D721Med (cell line): ENCODE measurements at places on chromosomes 1 and 21.

DNA sequence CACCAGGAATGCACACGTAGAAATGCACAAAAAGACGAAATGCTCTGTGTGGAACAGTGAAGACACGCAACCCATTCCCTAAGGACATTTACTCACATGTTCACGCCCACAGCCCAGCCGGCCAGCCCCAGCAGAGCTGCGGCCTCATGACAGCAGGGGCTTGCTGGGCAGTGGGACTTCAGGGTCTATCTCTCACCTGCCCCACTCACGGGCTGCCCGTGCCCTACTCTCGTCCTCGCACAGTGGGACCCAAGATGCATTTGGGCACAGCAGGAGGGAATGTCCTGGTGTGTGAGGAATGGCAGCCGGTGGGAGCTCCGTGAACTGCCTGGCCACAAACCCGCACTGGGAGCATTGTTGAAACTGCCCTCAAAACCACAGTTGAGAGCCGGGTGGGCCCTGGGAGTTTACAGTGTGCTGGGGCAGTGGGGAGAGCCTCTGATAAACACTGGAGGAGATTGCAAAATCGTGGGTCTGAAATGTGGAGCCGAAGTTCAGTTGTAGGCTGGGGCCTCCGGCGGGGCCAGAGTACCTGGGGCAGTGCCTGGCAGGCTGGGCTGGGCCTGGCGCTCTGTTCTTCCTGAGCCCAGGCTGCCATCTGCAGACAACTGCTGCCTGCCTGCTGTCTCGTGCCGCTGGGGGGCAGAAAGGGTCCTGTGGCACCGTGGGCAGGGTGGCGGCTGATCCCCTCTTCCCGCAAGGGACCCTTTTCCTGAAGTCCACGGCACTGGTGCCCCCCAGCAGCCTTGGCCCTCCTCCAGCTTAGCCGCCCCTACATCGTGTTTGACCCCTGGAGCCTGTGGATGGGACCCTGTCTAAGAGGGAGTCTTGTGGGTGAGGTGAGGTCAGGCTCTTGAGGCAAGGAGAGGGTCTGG lies 20.7 kb upstream of the POFUT2 start:
- DNase-seq = no peak

GRCh38 chr1:174036204-174036603 lies 14.0 kb upstream of the RC3H1 start:
- DNase-seq = no peak

- no peak for DNase-seq
These were observed 8.6 kb upstream of the IL20 start for GRCh38 chr1:206856674-206857464.

DNA sequence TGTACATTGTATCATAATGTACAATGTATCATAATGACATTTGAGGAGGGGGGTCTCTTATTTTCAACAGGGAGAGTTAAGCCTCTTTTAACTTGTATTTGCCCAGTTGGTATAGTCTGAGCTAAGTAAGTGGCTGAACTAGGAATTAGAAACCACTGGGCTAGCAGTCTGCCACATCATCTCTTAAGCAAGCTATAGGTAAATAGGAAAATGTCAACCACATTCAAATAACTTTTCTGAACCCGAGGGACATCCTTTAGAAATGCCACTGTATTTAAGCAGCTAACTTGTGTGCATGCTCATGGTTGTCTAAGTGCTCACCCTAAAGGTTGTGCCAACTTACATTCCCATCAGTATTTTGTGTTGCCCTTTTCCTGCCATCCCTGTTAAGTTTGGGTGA lies 35.5 kb upstream of the ASB17 start:
- no peak for DNase-seq

DNA sequence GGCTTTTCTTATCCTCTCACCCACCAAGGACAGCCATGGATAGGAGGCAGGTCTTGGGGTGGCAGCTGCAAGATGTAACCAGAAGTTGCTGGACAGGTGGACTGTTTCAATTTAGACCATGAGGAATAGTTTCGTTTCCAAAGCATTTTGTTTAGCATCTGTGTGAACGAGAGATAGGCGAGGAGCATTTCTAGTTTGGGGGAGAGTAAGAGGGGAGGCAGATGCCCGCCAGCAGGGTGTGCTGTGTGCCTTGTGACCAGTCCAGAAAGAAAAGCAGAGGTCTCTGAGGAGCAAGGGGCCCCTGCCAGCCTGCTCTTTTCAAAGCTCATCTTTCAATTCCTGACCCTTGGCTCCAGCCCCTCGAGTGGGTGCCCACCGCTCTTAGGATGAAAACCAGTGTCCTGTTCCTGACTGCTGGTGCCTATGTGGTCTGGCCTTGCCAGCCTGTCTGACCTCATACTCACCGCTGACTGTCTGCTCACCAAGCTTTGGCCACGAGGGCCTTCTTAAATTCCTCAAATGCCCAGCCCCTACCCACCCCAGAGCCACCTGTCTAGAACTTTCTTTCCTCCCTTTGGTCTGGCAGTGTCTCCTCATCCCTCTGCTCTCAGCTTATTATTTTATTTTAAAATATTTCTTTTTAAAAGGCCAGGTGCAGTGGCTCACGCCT lies 8.5 kb downstream of the SERINC2 start:
- DNase-seq = no peak

DNA sequence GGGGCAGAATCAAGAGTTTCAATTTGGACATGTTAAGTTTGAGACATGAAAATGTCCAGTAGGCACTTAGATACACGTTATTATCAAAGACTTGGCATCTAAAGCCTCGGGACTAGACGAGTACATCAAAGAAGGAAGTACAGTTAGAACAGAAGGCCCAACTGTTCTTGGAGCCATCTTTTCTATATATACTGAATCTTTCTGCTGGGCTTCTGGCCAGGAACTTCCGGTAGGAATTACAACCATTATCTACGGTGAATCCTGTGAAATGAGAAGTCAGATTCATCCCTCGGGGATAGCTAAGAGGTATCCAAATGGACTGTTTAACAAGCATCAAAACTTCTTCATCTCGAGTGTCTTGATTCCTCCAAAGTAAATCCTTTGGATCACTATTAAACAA lies 34.4 kb upstream of the NRDC start:
- no peak for DNase-seq

DNA sequence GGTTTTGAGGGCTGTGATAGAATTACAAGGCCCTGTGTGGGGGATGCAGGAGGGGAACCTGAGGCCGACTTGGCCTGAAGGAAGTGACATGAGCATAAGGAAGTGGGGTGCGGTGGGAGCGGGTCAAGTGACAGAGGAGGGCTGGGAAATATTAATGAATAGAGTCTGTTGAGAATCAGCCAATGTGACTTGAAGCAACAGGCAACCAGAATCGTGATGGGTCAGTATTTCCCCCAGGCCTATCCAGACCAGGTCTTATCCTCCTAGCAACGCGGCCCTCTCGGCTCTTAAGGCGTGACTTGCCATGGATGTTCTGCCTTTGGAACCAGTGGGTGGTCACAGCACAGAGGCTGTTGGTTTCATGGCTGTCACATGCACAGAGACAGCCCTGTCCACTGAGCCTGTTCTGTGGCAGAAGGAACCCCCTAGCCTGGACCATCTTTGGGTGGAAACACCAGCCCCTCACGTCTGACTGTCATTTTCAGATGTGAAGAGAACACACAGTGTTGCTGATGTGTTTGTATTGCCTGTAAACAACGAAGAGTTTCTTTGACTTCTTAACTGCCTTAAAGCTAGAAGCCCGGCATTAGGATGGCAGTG lies 468.8 kb downstream of the CAMTA1 start:
- no peak for DNase-seq

- no peak for DNase-seq
These were observed 44.4 kb downstream of the CACHD1 start for GRCh38 chr1:64514197-64514765.

- DNase-seq = no peak
These were observed 1.6 kb downstream of the ELOVL1 start for GRCh38 chr1:43366179-43366578.

DNA sequence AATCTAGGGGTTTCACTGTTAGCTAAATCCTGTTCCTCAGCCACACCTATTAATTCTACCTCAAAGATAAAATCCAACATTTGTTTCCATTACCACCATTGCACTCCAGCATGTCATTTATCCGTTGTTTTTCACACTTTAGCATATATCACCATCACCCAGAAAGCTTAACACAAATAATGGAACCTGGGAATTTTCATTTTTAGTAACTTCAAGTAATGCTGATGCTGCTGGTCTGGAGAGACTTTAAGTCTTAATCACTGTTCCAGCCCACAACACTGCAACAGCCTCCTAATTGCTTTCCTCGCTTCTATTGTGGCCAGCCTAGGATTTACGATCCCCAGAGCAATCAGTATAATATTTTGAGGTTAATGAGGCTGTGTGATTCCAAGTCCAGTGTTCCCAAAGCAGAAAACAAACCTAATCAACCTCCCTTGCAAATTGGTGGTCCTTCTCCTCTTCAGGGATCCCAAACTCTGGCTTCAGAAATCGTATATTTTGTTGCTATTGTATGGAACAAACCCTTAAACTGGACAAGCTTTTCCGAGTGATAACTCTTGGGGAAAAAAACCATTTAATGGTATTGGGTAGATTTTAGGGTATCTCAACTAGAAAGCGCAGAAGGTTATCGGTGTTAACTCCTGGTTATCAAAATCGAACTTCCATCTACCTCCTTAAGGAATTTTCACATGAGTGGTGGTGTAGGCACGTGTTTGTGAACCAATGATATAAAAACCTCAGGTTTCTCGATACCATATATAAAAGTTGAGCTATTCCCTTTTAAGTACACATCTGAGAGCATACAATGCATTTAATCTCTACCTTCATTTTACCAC lies 50.0 kb upstream of the BOLA1 start:
- no peak for DNase-seq

DNA sequence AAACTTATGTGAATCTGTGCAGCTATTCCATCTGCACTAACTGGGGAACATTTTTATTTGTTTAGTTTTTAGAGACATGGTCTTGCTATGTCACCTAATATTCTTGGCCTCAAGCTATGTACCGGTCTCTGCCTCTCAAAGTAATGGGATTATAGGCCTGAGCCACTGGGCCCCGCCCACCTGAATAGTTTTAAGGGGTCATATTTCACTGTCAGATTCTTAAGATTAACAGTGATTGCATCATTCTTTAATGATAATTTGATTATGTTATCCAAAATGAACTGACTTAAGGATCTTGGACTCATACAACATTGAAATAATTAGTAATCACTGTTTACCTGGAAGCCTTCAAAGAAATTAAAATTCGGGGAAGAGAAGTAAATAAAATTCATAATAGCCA lies 12.6 kb upstream of the KLF18 start:
- DNase-seq = no peak
